ENCODE measurements at places on chromosomes 1 and 21.
A peak's percentile ranks its signal among the peaks of the same experiment; 100 is the strongest.

- DNase-seq: no peak
Measured at GRCh38 chr1:209756615-209757445, 977 bp downstream of the TRAF3IP3 start.

GRCh38 chr1:34829250-34829649, 30.3 kb downstream of the SMIM12 start:
- peak; percentile 82 for DNase-seq

DNA sequence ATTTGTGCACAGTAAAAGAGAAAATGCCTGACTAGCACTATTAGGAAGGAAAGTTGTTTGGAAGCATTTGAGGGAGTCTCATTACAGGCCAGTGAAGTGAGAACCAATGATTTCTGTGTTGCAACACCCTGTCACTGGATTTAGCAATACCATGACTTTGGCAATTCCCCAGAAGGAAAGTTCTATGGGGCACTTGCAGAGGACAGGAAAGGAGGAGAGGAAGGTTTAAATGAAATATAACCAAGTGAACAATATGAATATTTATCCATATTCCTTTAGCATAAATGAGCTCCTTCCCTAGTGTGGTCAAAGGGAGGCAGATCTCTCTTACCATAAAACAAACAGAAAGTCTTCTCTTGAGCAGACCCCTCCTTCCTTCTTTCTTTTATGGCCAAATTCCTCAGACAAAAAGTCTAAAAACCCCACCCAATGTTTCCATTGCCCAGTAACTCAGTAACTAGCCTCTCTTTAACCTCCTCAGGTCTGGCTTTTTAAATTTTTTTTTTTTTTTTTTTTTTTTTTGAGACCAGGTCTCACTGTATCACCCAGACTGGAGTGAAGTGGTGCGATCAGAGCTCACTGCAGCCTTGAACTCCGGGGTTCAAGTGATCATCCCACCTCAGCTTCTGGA, 5.5 kb downstream of the TLR5 start:
- no peak for DNase-seq

GRCh38 chr21:36914244-36915013, 52.0 kb downstream of the HLCS start:
- no peak for DNase-seq

DNA sequence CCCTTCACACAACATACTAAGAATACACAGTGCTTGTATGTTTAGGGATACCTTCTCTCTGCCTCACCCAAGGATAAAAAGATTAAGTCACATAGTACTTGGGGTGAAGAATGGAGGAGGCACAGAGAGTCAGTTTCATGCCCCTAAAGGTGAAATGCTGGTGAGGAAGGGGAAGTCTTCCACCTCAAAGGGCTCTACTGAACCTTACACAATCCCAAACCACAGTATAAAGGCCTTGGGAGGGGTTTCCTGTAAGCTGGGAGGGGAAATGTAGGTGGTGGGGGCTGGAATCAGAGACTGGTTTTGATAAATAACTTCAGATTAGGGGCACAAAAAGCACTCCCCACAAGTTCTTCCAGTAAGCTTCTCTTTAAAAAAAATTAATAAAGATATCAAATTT, 3.5 kb downstream of the MINDY1 start:
- DNase-seq: no peak

DNA sequence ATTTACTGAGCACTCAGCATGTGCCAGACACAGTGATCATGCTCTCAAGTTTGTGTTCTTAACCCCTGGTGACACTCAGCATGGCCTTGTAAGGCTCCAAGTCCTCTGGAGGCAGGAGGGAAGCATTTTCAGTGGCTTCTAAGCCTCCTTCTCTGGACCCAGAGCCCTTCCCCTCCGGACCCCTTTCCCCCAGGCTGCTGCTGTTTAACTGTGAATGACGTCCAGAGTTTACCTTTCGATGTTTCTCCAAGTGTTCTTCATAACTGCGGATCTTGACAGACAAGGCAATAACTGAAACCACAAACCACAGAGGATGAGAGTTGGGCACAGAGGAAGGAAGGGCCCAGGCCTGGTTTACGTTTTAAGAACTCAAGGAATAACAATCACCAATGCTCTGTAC, 6.5 kb downstream of the MRPS15 start:
- no peak for DNase-seq

- no peak for DNase-seq
Measured at GRCh38 chr21:20388400-20388799, 609.8 kb upstream of the NCAM2 start.
